ENCODE measurements at places on chromosomes 1 and 21.

GRCh38 chr1:37425221-37425620, 49.2 kb upstream of the ZC3H12A start:
- no peak for DNase-seq

DNA sequence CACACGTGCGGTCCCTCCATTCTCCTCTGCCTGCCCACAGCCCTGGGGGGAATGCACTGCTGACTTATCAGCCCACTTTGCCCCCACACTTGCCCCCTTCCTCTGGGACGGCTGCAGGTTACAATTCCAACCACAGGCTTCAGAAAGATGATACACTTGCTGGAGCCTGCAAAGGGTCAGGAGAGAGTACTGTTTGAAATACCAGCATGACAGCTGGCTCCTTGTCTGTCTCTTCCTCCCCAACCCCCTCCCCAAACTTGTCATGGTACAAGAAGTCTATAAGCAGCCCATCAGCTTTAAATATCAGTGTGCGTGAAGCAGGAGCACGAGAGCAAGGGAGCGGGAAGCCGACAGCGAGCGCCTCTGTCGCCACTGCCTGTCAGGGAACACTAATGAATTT, 62.4 kb downstream of the ERI3 start:
- DNase-seq, result no peak

DNA sequence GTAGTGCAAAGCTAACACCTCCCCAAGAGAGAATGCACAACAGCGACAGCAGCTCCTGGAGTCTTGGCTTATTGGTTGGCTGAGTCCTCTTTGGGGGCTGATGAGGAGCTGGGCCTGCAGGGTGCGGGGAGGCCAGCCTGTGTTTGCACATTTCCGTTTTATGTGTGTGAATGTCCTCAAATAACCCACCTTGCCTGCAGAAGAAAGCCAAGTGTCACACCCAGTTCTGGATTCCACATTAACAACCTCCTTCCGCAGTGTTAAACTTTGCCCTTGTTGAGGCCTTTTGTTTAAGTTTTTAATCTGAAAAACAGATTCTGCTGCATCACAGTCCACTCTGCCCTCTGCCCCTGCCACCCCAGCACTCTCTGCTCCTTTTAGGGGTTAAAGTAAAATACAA, 274.5 kb downstream of the TM2D1 start:
- no peak for DNase-seq

DNA sequence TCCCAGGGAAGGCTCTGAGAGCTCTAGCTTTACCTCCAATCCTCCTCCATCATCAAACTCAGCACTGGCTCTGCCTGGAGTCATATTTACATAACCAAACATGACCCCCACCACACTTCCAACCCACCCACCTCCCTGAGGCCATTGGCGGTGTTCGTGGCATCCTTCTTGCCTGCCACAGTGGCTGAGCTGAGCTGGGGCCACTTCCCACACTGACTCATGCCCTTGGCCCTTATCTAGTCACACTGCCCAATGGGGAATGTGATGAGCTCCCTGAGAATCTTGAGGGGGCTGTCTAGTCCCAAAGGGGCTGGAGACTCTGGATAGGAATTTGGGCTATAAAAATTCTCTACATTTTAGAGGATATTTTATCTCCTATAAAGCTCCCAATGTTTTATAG, 230.9 kb upstream of the IRF2BP2 start:
- DNase-seq, result no peak

DNA sequence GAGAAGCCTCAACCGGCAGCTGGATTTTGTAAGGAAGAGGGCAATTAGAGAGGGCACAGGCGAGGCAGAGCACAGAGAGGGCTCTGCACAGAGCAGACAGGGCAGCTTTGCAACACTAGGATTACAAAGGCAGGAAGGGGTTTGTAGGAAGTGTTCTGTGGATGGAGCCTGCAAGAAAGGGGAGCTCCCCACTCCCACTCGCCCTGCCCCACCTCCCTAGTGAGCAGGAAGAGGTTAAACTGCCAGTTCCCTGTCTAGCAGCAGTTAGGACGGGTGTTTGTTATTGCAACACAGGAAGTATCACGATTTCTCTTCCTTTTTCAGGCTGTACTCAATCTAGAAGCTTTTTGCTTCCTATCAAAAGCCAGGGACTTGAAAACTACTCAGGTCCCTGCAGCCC, 63.3 kb upstream of the LRRC8D start:
- DNase-seq, result peak; percentile 36

GRCh38 chr1:160807738-160808137, 11.8 kb downstream of the LY9 start:
- no peak for DNase-seq

GRCh38 chr21:32203877-32204480, 74.9 kb downstream of the MIS18A start:
- DNase-seq, result no peak

Measured in activated naive CD4-positive, alpha-beta T cell treated with Interleukin-2 at 50 U/mL for 16 hours (primary cell).